ENCODE measurements at places on chromosomes 12 and 14. TPM values are rescaled to one million over a fixed set of nuclear protein-coding genes. Genes with fewer than 3 reads are reported as not detected.
A peak's percentile ranks its signal among the peaks of the same experiment; 100 is the strongest.

DNA sequence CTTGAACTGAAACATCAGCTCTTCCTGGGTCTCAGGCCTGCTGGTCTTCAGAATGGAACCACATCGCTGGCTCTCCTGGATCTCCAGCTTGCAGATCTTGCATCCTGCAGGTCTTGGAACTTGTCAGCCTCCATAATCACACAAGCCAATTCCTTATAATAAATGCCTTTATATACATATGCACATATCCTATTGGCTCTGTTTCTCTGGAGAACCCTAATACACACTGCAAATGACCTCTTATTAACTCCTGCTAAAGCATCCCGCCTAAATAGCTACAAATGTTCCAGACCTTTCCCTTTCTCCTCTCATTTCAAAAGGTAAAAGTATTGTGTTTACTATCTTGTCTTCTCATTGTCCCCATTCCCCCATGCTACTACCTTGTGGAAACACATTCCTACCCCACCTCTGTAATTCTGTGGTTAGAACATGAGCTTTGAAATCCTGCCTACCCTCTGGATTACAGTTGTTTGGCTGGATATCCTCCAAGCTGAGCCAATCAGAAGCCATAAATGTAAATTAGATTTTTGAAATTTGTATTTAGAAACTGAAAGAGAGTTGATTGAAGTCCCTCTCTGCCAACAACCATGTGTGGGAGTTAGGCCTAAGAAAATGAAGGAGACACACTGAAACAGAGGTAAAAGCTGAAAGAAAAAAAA lies 58.1 kb downstream of the ANKS1B start:
- no peak for DNase-seq
- H3K27me3 ChIP-seq = no peaks in the 10 kb centered on the region
- no peak overlapping the region for H3K27ac ChIP-seq
- no peak overlapping the region for H3K4me3 ChIP-seq

DNA sequence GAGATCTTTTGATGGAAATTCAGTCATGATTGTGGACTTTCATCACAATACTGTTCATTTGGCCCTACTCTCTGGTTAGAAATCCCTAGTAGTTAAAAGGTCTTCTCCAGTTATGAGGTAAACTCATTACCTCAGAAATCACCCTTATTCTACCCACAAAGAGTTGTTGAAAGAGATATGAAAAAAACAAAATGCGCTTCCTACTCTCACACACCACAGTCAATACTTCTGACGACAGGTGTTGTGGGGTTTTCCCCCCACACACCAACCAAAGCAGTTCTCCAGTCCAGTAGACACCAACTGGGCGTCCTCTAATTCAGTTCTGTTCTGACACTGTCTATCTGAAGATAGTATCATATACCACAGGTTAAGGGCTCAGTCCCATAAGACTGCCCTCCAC lies 54.9 kb downstream of the TRMT5 start:
- H3K27ac ChIP-seq = no peak overlapping the region
- DNase-seq = no peak
- H3K4me3 ChIP-seq = no peak overlapping the region
- peaks cover 11% of the 10 kb centered on the region for H3K4me1 ChIP-seq
- H3K27me3 ChIP-seq = no peaks in the 10 kb centered on the region

- no peaks in the 10 kb centered on the region for H3K4me1 ChIP-seq
- H3K4me3 ChIP-seq = no peak overlapping the region
- peaks cover 13% of the 10 kb centered on the region for H3K27me3 ChIP-seq
- no peak for DNase-seq
These were observed 57.2 kb upstream of the FICD start for GRCh38 chr12:108457734-108458361.

The NFATC4 gene
- 9.4 TPM for total RNA-seq

- no peaks in the 10 kb centered on the region for H3K4me1 ChIP-seq
- H3K36me3 ChIP-seq = peaks cover 35% of the 10 kb centered on the region
- no peak for DNase-seq
- no peak overlapping the region for H3K4me3 ChIP-seq
- H3K27me3 ChIP-seq = no peaks in the 10 kb centered on the region
These were observed 37.6 kb downstream of the CEP83 start for GRCh38 chr12:94421868-94422740.

- H3K4me1 ChIP-seq = peaks cover 40% of the 10 kb centered on the region
- H3K4me3 ChIP-seq = no peak overlapping the region
- H3K36me3 ChIP-seq = no peaks in the 10 kb centered on the region
- no peak for DNase-seq
- H3K27ac ChIP-seq = no peak overlapping the region
- H3K27me3 ChIP-seq = no peaks in the 10 kb centered on the region
These were observed 6.5 kb upstream of the LGMN start for GRCh38 chr14:92754966-92755365.

DNA sequence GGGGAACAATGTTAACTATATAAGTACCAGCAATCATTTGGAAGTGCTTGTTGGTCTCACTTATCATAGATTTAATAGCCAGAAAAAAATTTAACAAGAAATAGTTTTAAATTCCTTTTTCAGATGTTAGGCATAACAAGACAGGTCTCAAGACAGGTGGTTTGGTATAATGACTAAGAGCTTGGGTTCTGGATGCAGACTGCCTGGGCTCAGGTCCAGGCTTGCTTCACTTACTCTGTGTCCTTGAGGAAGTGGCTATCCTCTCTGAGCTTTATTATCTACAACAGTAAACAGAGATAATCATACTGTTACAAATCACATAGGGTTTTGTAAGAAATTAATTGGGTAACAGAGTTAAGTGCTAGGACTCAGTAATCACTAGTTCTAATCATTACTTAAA lies 338.0 kb upstream of the FLRT2 start:
- no peak overlapping the region for H3K4me3 ChIP-seq
- no peaks in the 10 kb centered on the region for H3K27me3 ChIP-seq
- no peaks in the 10 kb centered on the region for H3K36me3 ChIP-seq
- DNase-seq = no peak
- H3K4me1 ChIP-seq = no peaks in the 10 kb centered on the region

- no peaks in the 10 kb centered on the region for H3K27me3 ChIP-seq
- H3K4me3 ChIP-seq = no peak overlapping the region
- H3K27ac ChIP-seq = peak overlapping the region; percentile 46
- peaks cover 17% of the 10 kb centered on the region for H3K36me3 ChIP-seq
- peaks cover 51% of the 10 kb centered on the region for H3K4me1 ChIP-seq
These were observed 3.2 kb downstream of the SPTLC2 start for GRCh38 chr14:77613201-77613600.

DNA sequence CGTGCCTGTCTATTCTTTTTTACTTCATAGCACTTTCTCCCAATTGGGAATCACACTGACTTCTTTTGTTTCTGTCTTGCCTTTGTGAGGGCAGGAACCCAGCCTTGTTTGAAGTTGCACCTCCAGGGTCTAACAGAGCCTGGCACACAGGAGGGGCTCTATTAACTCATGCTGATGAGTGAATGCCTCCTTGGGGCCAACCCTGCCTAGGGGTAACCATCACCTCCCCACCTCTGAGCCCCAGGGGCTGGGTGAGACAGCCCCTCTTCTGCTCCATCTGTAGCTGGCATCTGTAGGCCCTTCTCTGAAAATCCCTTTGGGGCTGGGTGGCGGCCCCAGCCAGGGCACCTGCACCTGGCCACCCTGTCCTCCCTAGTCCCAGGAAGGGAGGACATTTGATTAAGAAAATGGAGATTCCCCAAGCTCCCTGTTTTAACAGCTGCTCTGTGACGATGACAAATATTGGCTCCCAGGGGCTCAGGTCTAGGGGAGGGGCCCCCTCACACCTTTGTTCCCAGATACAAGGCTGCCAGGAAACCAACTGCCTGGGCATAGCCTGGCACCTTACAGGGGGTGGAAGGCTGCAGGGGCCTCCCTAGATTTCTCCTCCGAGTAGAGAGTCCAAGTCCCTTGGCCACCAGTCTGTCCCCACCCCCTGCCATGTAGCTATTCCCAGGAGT lies 11.8 kb downstream of the TAMALIN start:
- no peak overlapping the region for H3K4me3 ChIP-seq
- H3K36me3 ChIP-seq = peaks cover 22% of the 10 kb centered on the region
- H3K4me1 ChIP-seq = peaks cover 40% of the 10 kb centered on the region
- DNase-seq = no peak

DNA sequence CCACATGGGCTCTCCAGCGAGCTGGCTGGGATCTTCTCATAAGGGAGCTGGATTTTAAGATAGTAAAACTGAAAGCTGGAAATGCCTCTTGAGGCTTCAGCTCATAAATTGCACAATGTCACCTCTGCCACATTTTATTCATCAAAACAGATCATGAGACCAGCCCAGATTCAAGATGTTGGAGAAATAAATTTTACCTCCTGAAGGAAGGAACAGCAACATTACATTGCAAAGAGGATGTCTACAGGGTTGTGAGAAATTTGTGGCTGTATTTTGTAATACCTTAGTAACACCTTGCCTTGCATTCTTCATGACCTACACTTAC lies 43.1 kb upstream of the KRR1 start:
- H3K4me1 ChIP-seq = no peaks in the 10 kb centered on the region
- H3K36me3 ChIP-seq = no peaks in the 10 kb centered on the region
- DNase-seq = no peak
- no peak overlapping the region for H3K4me3 ChIP-seq

The DHRS4L2 gene
- total RNA-seq = 12.7 TPM

- H3K27ac ChIP-seq = no peak within 1 kb of the TSS
- no peak for DNase-seq
These were observed at the start of gene KCNK13 for GRCh38 chr14:90061685-90062126. TSS of gene KCNK13 (plus strand) at chr14:90061994. CDS start at chr14:90062206, 212 bp downstream.

DNA sequence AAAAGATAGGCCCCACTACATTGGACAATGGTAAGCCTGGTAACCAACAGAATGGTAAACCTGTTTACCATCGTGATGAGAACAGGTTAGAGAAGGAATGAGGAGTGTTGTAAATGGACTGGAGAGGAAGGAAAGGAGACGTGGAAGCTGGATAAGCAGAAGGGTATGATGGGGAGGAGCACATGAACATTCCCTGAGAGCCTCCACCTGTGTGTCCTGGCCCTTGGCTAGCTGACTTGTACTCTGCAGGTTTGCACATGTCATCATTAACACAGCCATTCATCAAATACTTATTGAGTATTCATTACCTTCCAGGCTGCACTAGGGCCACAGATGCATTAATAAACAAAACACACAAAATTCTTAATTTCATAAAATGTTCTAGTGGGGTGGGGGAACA lies 4.3 kb upstream of the IL26 start:
- H3K36me3 ChIP-seq = no peaks in the 10 kb centered on the region
- H3K27ac ChIP-seq = no peak overlapping the region
- DNase-seq = no peak
- no peaks in the 10 kb centered on the region for H3K4me1 ChIP-seq

- H3K27ac ChIP-seq = no peak overlapping the region
- H3K4me1 ChIP-seq = no peaks in the 10 kb centered on the region
- no peak overlapping the region for H3K4me3 ChIP-seq
These were observed 15.4 kb upstream of the PLEKHG3 start for GRCh38 chr14:64688811-64689281.

DNA sequence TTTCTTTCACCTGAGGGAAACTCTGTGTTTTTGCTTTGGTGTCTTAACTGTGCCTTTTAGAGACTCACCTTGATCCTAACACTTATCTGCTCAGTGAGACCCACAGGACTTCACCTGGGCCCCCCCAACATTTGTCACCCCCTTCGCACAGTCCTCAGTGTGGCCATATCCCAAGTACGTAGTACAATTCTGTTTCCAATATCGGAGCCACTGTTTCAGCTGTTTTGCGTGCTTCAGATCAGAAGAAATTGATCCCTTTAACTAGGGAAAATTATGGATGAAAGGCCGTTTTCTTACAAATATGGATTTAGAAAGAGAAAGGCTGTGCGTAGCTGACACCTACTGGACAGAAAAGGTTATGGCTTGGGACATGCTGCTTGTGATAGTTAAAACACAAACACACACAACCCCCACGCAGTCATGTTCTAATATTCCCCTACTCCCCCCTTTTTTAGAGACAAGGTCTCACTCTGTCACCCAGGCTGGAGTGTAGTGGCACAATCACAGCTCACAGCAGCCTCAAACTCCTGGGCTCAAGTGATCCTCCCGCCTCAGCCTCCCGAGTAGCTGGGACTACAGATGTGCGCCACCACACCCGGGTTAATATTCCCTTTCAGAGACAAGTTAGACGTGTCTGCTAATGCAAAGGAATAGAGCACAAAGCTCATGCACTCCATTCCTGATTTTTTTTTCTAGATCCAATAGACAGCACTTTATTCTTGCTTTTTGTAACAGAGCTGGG lies 3.6 kb upstream of the SLC7A8 start:
- H3K27ac ChIP-seq = no peak overlapping the region
- no peak for DNase-seq
- peaks cover 2% of the 10 kb centered on the region for H3K27me3 ChIP-seq
- no peaks in the 10 kb centered on the region for H3K4me1 ChIP-seq
- no peak overlapping the region for H3K4me3 ChIP-seq
- H3K36me3 ChIP-seq = no peaks in the 10 kb centered on the region

The SLC6A13 gene
- 0.38 TPM for total RNA-seq

GRCh38 chr12:15220915-15221885 lies at the start of gene RERG:
TSS of gene RERG (minus strand) at chr12:15221417. CDS start at chr12:15217489, 3,928 bp downstream.
- peaks cover 33% of the 10 kb centered on the region for H3K27me3 ChIP-seq
- DNase-seq = peak; percentile 72
- no peak within 1 kb of the TSS for H3K27ac ChIP-seq
- H3K4me3 ChIP-seq = peak within 1 kb of the TSS; percentile 68
- peaks cover 7% of the 10 kb centered on the region for H3K4me1 ChIP-seq
- no peaks in the 10 kb centered on the region for H3K36me3 ChIP-seq

Measured in activated B cell treated with CpG ODN at 0.5 μM for 24 hours (primary cell).